IMR-90 (cell line): ENCODE measurements at places on chromosomes 2 and 18. TPM values are rescaled to one million over a fixed set of nuclear protein-coding genes. Genes with fewer than 3 reads are reported as not detected.
A peak's percentile ranks its signal among the peaks of the same experiment; 100 is the strongest.

GRCh38 chr2:97957432-97958183 is 38.1 kb downstream of the TMEM131 start:
- DNase-seq, result peak; percentile 57

GRCh38 chr2:33812707-33813106 is 213.6 kb upstream of the FAM98A start:
- no peak for DNase-seq

- no peak for DNase-seq
Measured at GRCh38 chr2:15377202-15377601, 183.9 kb downstream of the NBAS start.

DNA sequence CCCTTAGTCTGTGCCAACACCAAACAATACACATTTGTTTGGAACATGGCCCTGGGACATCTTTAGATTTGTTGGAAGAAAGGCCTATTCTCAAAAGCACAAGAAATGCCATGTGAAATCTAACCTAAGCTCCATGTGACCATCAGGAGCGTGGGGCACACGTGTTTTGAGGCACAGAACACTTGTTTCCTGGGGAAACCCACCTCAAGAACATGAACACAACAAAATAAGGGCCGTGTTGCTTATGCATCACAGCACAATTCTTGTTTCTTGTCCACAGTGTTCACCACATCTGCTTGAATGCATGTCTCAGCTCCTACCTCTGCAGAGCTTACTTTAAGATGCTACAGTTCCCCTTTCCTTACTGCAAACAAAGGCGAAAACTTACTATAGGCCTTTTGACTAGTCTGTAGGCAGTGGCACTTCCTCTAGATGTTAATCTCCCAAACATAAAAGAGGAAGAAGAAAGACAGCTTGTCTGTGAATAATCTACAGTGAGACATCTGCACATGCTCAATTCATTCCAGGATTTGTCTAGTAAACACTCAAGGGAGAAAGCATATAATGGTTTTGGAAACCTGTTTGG is 165.0 kb downstream of the ANKRD44 start:
- DNase-seq, result no peak

The RAB6C gene
- total RNA-seq, result under 0.01 TPM in 1 of 2 replicates, not detected in the other
